COR-L47 (cell line): ENCODE measurements at places on chromosomes 7 and 10.

GRCh38 chr10:117405730-117406129 is 30.5 kb upstream of the PDZD8 start:
- no peak for DNase-seq

DNA sequence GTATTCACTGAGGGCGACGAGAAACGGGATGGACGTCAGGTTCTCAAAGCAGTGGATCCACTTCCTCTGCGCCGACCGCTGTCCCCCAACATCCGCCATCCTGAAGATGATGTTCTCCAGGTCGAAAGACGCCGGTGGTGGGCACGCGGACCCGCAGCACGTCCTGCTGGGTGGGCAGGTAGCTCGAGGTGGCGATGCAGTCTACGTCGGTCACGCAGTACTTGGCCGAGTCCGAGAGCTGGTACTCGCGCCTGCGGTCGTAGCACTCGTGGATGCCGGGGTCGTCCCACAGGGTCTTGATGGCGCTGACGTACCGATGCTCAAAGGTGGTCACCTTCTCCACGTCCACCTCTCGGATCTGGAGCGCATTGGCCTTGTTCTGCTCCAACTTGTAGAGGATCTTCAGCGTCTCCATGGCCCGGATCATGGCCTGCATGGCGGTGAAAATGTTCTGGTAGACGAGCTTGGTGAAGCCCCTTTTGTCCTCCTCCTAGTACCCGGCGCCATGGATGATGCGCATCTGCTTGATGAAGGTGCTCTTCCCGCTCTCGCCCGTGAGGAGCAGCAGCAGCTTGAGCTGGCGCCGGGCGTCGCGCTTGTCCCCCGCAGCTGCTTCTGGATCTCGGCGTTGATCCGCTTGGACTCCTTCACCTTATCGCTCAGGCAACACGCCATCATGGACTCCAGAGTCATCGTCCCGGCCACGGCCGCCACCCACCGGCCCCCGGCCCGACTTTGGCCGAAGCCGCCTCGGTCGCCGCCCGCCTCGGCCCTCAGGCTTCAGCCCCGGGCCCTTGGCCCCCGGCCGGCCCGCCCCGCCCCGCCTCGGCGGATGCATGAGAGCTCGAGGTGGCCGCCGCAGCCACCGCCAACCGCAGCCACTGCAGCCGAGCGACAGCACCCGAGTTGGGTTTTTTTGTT is 122.9 kb upstream of the KCTD7 start:
- DNase-seq, result no peak

- no peak for DNase-seq
These were observed 137.2 kb downstream of the DOCK4 start for GRCh38 chr7:112068967-112069366.

DNA sequence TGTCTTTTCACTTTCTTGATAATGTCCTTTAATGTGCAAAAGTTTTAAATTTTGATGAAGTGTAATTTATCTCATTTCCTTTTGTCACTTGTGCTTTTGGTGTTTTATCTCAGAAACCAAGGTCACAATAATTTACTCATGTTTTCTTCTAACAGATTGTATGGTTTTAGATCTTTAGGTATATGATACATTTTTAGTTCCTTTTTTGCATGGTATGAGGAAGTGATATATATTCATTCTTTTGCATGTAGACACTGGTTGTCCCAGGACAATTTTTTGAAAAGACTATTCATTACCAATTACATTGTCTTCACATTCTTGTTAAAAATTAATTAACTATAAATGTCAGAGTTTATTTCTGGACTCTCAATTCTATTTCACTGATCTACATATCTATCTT is 39.8 kb upstream of the GPR22 start:
- DNase-seq, result no peak

GRCh38 chr10:25105743-25106260 is 69.0 kb upstream of the GPR158 start:
- DNase-seq, result no peak

- no peak for DNase-seq
These were observed 14.6 kb upstream of the CYP3A5 start for GRCh38 chr7:99694201-99694911.

DNA sequence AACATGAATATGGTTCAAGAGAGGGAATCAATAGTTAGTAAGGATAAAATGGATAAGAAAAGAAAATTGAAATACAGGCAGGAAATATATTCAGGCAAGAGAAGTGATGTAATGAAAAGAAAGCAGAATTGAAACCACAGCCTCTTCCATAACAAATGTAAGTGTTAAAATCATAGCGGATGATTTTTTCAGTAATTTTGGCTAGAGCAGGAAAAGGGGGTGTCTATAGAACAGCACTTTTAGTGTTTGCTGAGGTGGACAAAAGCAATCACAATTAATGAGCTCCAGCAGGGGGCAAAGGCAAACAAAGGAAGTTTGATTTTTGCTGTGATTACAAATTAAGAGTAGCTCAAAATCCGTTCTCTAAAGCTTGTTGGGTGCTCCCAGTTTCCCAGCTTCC is 79.0 kb downstream of the TRIL start:
- peak; percentile 70 for DNase-seq

- no peak for DNase-seq
These were observed 335.4 kb downstream of the CXCL12 start for GRCh38 chr10:44049301-44050015.

- DNase-seq, result no peak
These were observed 53.3 kb downstream of the FHIP2A start for GRCh38 chr10:114874827-114875411.
